SHP77 (cell line): ENCODE measurements at places on chromosomes 6 and 20.
A peak's percentile ranks its signal among the peaks of the same experiment; 100 is the strongest.

GRCh38 chr6:75236630-75237029 lies 7.0 kb downstream of the COX7A2 start:
- DNase-seq, result no peak

DNA sequence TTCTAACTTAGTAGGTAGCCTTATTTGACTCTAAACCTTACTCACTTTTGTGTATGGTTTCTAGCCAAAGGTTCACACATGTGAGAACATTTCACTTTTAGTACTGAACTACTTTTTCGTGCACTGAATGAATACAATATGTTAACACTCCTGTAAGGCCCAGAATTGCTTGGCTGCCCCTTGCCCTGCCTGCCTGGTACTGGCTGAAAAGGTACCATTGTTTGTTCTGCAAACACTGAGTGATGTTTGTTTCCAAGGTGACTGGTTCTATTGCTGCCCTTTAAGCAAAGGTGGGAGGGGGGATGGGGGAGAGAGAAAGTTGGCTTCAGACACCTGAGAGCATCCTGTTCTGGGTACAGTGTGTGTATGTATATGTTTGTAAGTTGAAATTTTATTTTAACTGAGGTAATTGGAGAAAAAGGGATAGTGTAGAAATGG lies 31.2 kb downstream of the RREB1 start:
- peak; percentile 92 for DNase-seq

GRCh38 chr6:146701632-146702031 lies 102.9 kb downstream of the ADGB start:
- no peak for DNase-seq

DNA sequence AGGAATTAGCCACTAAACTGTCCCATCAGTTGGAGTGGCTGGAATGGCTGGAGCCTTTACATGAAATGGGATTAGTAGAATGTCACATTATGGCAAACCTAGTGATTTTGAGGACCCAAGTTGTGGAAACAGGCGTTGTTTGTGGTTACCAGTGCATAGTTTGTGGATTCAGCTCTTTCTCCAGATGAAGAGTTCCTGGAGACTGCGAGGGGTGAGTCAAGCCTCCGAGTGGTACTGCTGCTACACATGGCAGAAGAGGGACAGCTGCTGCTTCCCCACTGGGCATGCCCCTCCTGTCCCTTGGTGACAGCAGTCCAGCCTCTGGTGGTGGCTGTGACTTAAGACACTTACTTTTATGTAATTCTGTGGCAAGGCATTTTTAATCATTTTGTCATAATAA lies 94.2 kb upstream of the SCP2D1 start:
- no peak for DNase-seq
